Stimulated activated CD8-positive, alpha-beta memory T cell treated with anti-CD3 and anti-CD28 coated beads, Interleukin-7, amount 100 ng/mL, for 24 hours (primary cell): ENCODE measurements at places on chromosomes 1 and 21.

DNA sequence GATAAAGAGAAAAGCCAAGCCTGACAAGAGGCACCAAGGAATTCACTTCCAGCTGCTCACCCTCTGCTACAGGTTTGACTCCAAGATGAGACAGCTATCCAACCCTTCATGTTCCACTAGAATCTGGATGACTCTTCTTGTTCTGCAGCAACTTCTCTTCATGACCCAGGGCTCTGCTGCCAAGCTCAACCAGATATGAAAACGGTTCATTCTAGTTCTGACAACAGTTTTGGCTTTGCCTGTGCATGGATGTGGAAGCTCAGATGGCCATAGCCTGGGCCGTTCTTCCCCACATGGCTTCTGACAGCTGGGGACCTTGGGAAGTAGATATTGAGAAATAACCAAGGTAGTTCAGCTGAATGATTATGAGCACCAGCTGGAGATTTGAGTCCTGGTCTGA, 13.7 kb downstream of the PI4KB start:
- no peak for DNase-seq

- DNase-seq, result no peak
These were observed 2.1 kb downstream of the PFKL start for GRCh38 chr21:44301961-44302406.

GRCh38 chr1:101344745-101345144, 107.9 kb downstream of the S1PR1 start:
- DNase-seq, result no peak

DNA sequence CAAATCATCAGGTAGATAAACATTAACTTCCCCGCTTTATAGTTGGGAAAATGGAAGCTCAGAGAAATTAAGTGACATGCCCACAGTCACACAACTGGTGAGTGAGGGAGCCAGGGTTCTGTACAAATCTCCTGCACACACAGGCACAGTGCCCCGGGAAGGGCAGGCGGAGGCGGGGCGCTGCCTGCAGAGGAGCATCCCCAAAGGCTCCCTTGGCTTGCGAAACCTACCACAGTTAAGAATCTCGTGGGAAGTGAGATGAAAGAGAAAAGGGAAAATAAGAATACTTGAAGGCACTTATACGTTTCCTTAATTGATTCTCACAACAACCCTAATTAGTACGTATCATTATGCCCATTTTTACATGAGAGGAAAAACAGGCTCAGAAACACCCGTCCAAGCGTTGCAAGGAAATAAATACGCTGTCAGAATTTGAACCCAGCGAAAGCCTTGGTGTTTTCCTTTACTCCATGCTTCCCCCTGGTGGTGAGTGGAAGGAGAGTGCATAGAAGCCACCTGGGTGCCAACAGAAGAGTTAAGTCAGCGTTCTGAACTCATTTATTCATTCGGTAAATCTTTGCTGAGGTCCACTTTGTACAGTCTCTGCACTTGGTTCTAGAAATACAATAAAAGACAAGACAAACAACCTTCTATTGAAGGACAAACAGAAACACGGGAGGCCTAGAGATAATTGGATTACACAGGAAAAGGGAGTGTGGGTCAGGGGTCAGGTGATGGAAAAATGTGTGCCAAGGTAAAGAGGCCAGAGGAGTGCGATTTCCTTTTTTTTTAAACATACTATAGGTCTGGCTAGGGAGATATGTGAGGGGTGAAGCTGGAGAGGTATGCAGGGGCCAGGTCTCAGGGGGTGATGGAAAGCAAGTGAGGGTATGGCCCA, 28.4 kb downstream of the ACP6 start:
- no peak for DNase-seq
